Stromal cell of bone marrow (primary cell): ENCODE measurements at places on chromosomes 16 and 17.

GRCh38 chr17:64115043-64115698 is 14.8 kb downstream of the ERN1 start:
- no peak for DNase-seq

- DNase-seq: no peak
These were observed 20.1 kb downstream of the ORC6 start for GRCh38 chr16:46709469-46710005.

GRCh38 chr16:615122-615521 is 15.7 kb upstream of the WFIKKN1 start:
- no peak for DNase-seq

- DNase-seq: peak; percentile 59
These were observed 58.8 kb downstream of the ZDHHC7 start for GRCh38 chr16:84952335-84953189.

GRCh38 chr16:30398661-30399434 is 3.6 kb downstream of the ZNF48 start:
- DNase-seq: no peak
